ENCODE measurements at places on chromosomes 6 and 20.

GRCh38 chr6:68679399-68679798, 44.3 kb downstream of the ADGRB3 start:
- no peak for DNase-seq

DNA sequence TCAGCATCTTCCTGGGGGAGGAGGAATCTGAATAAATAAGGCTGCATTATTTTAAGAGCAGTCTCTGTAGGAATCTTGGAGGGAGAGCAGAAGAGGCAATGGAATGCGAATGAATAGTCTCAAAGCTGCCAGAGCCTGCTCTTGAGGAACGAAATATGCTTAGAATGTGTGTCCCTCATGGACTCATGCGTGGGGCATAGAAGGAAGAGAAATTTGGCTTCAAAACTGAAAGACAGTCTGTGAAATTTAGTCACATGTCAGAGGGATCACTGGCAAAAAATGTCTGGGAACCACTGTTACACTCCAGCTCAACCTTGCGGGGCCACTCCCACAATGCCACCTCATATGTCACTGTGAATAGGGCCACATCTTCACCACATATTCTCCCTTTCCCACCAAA, 95.5 kb downstream of the GJA10 start:
- no peak for DNase-seq

- no peak for DNase-seq
Observed at GRCh38 chr6:110398778-110399177, 16.6 kb downstream of the DDO start.

DNA sequence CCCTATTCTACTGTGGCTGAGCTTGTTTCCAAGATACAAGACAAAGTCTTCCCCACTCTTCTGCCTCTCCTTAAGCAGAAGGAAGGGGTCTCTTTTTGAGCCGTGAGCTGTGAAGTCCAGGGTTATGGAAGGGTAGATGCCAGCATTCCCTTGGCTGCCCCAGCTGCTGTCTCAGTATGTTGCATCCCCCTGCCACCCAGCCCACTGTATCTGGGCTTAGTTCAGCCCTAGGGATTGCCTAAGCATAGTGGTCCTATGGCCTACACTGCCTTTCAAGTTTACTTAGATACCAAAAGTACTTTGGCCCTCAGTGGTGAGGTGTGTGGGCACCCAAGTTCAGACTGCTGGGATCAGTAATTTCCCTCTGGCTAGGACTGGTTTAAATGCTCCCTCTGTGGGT, 421.9 kb upstream of the KHDRBS2 start:
- no peak for DNase-seq

- peak; percentile 60 for DNase-seq
Observed at GRCh38 chr20:63520934-63521601, 503 bp downstream of the PPDPF start.

DNA sequence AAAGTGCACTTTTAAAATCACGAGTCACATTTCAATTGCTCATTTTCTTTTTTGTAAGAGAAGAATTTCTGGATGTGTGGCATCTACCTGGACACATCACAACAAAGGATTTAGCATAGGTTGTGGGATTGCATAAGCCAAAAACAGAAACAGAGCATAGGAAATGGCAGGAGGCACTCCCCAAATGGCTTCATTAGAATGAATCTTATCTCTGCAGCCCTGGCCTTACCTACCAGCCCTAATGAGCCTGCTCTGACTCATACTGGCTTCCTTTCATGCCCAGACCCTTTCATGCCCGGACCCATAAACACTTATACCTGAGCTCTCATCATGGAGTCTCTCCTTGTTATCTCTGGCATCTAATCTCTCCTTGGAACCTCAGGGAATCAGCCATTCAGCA, 23.9 kb upstream of the SPTLC3 start:
- DNase-seq = no peak

- no peak for DNase-seq
Observed at GRCh38 chr6:161181121-161181520, 92.7 kb downstream of the AGPAT4 start.

- DNase-seq = no peak
Observed at GRCh38 chr6:54515013-54515412, 206.8 kb downstream of the TINAG start.

DNA sequence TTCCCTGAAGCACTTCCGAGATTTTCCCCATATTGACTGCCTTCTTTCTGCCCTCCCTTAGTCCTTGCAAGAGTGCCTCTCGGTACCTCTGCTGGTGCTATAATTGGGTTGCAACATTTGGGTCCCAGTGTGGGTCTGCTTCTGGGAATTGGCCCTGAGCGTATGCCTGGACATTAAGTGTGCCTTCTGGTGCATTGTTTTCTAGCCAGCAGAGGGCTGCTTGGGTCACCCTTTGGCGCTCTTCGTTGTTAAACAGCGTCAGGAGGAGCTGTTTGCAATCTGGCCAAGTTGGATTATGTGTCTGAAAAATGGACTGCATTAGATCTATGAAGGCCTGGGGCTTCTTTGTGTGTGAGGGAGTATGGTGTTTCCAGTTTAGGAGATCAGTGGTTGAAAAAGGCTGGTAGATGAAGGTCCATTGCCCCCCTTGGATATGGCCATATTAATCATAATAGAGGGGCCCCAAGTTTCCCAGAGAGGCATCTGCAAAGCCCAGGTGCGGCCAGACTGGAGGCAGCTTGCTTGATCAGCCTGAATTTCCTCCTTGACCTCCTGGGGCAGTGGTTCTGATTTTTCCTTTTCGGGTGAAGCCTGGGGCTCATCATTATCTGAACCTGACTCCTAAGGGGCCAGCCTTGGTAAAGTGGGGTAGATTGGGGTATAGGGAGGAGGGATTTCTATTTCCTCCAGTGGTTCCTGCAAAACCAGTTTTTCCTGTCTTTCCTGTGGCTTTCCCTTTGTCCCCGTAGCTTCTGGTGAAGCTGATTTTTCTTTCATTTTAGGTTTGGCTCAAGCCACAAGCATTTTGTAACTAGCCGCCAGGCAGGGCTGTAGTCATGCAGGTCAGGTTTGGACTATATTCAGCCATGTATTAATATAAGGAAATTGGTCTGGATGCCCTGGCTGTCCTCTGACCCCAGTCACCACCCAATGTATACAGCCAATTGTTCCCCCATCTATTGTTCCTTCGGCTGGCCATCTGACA, 85.4 kb upstream of the GPR6 start:
- DNase-seq = no peak

GRCh38 chr20:53445321-53445731, 148.3 kb downstream of the ZNF217 start:
- DNase-seq = no peak

- DNase-seq = no peak
Observed at GRCh38 chr6:154381548-154381947, 24.9 kb upstream of the IPCEF1 start.

DNA sequence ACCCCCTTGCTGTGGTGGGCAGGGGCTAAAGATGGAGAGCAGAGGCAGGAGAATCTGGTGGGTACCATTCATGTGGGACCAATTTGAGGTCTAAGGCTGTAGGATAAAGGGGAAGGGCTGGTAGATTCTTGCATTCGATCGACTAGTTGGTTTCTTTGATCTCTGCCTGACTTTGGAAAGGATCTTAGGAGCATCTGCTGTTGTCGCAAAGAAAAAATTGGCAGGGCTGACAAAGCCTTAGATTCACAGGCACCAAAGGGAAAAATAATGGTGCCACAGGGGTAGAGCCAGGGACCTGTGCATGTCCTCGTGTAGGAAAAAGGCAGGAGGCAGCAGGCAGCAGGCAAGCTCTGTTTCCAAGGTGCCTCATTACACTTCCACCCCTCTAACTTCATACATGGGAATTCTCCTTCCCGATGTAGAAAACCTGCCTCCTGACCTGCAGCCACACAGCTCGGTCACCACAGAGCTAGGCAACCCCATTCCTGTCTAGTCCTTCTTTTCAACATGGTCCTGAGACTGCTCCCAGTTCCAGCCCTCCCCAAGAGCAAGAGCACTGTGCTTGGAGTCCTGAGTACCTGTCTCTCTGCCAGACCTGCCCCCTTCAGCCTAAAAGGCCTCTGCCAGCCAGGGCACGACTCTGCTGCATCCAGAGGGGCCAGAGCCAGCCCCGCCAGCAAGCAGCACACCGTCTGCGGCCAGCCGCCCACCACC, 71.9 kb downstream of the FGD2 start:
- no peak for DNase-seq

GRCh38 chr6:139920027-139920775, 545.8 kb upstream of the CITED2 start:
- DNase-seq = no peak

DNA sequence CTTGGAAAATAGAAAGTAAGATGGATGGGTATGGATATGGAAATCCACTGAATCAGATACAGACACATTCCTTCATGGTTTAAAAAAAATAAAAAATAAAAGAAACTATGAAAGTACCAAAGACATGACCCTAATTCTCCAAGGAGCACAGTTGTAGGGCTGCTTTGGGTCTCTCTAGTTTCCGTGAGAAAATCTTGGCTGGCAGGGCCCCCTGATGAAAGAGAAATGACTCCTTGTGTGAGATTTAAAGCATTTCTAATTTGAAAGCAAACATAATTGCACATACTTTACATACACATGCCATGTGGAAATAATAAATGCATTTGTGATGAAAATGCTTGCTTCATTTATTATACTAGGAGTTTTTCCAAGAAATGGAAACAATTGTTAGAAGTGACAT, 593.9 kb upstream of the BTBD3 start:
- no peak for DNase-seq

GRCh38 chr6:46015119-46015968, at the start of gene CLIC5:
Gene CLIC5, minus strand, starts transcription at chr6:46015860. Its CDS starts 318 bp downstream, at chr6:46015542.
- DNase-seq = no peak

DNA sequence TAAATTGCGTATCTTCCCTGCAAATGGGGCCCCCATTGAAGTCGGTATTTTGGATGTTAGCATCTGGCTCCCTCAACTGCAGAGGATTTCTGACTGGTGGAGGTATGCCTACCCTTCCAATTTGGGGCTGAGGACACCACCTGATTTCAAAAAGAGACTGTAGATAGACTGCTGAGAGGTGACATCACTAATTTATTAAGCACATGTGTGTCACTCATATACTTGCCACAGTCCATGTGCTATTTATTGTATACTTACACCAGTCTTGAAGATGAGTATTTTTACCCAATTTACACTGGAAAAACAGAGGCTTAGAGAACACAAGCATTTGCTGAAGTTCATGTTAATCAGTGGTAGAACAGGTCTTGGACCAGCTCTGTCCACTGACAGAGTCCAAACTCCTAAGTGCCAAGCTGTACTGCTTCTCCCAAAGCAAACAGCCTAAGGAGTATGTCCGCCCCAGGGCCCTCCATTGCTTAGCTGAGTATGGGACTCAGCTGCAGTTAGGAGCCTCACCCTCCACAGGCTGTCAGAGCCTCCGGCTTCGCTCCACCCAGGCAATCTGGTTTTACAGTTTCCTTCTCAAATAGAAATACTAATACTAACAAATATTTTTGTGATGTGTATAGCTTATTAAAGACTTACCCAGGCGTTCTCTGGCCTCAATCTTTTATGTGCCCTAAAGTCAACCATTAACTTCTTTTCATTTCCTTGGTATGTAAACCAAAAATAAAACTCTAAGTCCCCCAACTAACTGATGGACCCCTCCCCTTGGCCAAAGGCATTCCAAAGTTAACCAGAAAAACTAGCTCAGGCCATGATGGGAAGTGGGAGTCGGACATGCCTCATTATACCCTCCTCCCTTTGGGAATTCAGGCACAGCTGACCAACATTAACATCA, 17.5 kb downstream of the RIN2 start:
- DNase-seq = no peak

DNA sequence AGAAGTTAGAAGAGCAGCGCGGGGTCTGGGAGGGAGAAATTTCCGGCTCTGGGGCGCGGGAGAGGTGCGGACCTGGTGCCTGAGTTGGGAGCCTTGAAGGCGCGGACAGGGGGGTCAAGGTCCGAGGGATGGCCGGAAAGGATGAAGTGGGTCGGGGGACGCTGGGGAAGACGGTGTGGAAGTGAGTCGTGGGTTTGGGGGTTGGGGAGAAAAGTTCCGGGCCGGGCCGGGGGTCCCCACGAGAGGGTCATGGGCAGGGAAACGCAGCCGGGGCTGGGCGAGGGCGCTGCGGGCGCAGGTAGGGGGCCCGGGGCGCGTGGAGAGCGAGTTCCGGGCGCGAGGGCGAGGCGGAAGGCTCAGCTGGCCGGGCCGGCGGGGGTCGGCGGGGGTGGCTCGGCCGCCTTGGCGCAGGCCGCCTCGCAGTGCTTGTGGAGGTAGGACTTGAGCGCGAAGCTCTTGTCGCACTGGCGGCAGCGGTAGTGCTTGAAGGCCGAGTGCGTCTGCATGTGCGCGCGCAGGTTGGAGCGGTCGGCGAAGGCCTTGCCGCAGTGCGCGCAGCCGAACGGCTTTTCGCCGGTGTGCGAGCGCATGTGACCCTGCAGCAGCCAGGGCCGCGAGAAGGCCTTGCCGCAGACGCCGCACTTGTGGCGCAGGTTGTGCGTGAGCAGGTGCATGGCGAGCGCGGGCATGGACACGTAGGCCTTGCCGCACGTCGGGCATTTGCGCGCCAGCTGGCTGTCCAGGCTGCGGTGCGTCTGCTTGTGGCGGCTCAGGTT, 10.5 kb upstream of the SRXN1 start:
- DNase-seq = no peak

- DNase-seq = no peak
Observed at GRCh38 chr20:49567421-49568277, at the start of gene PTGIS. Gene PTGIS, minus strand, starts transcription at chr20:49568137. Its CDS starts 21 bp downstream, at chr20:49568116.

GRCh38 chr6:65943051-65943450, 236.0 kb upstream of the EYS start:
- no peak for DNase-seq

DNA sequence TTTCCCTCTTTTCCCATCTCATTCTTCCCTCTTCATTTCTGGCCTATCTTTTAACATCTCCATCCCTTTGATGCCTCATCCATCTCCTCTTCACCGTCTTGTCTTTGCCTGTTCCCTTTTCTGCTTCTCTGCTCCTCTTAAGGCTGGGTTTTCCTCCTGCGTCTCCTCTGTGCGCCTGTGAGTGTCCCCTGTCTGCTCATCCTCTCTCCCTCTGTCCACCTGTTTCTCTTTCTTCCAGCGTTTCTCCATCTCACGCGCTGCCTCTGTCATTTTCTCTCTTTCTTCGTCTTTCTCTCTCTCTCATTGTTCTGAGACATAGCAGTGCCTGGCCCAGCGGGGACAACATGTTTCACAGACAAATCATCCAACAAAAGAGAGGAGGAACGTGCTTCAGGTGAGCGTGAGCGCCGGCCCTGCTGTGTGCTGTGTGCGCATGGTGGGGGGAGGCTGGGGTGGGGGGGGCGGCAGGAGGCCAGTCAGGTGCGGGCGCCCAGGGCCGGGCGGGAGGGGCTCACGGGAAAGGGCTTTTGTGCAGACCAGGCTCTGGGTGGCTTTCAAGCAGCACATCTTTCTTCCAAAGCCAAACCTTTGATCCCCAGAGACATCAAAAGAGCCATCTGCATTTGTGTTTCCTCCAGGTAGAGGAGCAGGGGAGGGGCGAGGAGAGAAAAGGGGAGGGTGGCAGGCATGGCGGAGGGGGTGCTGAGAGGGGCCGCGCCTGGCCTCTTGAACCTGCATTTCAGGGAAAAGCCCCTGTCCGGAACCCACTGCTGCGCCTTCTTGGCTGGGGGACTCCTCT, 121.3 kb downstream of the VEGFA start:
- no peak for DNase-seq

- no peak for DNase-seq
Observed at GRCh38 chr20:24656391-24656790, 187.0 kb downstream of the SYNDIG1 start.

- no peak for DNase-seq
Observed at GRCh38 chr6:36268478-36269275, 1.2 kb upstream of the PNPLA1 start.

All from stimulated activated CD4-positive, alpha-beta T cell treated with anti-CD3 and anti-CD28 coated beads, Interleukin-4, amount 100 ng/mL, for 48 hours (primary cell).